ENCODE measurements at places on chromosomes 2 and 18.
A peak's percentile ranks its signal among the peaks of the same experiment; 100 is the strongest.

GRCh38 chr2:27071277-27071989 is at the start of gene OST4:
Gene OST4, minus strand, starts transcription at chr2:27071654.
- peak; percentile 91 for DNase-seq

- DNase-seq = no peak
Measured at GRCh38 chr18:9992300-9992972, 78.6 kb downstream of the VAPA start.

- DNase-seq = no peak
Measured at GRCh38 chr2:2779727-2780126, 448.7 kb upstream of the MYT1L start.

DNA sequence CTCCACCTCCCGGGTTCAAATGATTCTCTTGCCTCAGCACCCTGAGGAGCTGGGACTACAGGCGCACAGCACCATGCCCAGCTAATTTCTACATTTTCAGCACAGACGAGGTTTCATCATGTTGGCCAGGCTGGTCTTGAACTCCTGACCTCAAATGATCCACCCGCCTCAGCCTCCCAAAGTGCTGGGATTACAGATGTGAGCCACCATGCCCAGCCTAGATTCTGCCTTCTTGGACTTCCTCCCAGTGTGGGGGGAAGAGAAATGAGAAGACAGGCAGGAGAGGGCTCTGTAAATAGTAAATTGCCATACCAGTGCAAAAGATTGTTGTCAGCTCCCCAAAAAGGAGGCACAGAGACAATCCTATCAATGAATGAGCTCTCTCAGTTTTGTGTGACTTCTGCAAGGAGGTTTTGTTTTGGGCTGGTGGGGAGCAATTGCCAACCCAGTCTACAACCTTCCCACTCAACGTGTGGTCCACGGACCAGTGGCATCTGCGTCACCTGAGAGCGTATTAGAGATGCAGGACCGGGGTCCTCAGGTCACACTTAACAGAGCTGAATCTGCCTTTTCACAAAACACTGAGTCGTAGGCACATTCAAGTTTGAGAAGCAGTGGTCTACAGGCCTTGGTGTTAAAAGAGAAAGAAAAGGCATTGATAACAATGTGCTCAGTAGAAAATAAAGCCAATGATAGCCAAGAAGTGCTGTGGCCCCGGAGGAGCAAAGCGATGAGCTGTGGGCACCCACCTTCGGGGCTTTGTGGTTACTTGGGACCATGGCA is 78.1 kb downstream of the MYCN start:
- no peak for DNase-seq

- DNase-seq = no peak
Measured at GRCh38 chr2:197215748-197216360, 94.7 kb downstream of the ANKRD44 start.

DNA sequence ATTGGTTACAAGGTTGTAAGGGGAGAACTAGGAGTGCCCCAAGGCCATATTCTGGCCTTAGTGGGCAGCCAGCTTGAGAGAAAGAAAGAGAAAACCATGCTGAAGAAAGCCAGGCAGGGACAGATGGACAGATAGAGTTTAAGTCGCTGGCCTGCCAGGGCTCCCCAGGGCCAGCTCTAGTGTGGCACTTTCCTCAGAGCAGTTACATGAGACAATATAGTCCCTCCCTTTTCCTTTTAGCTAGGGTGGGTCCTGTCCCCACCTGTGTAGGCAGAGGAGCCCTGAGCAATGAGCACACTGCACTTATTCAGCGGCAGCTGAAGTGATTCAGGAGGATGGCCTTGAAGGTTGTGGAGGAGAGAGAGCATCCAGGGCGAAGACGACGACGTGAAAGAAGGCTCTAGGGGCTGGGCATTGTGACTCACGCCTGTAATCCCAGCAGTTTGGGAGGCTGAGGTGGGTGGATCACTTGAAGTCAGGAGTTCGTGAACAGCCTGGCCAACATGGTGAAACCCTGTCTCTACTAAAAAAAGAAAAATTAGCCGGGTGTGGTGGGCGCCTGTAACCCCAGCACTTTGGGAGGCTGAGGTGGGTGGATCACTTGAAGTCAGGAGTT is 152.0 kb upstream of the SLC1A4 start:
- no peak for DNase-seq

DNA sequence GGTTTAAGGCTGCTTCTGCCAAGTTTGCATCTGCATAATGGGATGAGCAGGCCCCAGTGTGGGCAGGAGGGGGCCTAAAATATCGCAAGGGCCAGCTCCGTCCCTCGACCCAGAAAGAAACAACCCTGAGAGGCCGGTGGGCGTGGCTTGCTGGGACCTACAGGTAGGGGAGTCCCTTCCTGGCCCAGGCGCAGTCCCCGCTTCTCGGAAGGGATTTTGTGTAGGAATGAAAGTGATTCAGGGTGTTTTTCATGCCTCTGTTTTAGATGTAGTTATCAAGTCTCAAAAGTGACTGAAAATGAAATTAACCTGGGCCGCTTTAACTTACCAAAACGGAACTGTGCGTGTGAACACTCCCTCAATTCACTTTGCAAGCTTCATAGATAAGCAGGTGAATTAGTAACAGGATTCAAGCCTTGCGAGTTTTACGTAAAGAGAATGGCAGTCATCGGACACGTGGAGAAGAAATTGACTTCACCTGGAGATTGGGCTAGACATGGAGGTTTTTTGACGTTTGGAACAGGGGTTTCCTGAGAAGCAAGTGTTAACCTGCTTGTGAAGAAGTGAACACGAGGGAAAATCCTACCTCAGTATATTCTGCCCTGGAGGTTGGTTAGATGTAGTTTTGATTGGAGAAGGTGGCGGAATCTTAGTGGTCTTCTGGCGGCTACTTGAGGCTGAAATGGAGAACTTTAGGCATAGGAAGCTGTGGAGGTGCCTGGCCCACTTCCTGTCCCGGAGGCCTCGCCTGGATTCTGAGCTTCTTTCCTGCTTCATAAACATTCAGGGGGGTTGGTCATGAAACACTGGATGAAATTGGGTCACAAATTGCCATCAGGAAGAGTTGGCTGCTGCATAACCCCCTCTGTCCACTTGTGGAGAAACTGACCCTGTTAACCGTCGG is 1.7 kb downstream of the NCK2 start:
- peak; percentile 87 for DNase-seq

- DNase-seq = no peak
Measured at GRCh38 chr2:109155553-109156451, 26.8 kb downstream of the SH3RF3 start.

- DNase-seq = no peak
Measured at GRCh38 chr2:46485002-46485401, 5.6 kb downstream of the TMEM247 start.

DNA sequence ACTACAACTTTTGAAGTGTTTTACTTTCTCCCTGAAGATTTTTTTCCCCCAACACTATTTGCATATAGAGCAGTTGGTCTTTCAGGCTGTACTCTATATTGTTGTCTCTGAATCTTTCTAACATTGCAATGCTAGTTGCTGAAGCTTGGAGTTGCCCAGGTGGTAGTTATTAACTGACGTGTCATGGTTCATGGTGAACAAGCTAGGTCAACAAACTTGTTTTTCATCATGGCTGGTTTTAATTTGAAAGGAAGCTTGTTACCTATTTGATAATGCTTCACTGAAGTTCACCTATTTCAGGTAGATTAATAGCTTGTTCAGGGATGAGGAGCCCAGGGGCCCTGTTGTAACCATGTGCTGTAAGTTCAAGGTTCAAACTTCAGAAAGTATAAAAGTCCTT is 158.8 kb upstream of the ZEB2 start:
- DNase-seq = no peak

DNA sequence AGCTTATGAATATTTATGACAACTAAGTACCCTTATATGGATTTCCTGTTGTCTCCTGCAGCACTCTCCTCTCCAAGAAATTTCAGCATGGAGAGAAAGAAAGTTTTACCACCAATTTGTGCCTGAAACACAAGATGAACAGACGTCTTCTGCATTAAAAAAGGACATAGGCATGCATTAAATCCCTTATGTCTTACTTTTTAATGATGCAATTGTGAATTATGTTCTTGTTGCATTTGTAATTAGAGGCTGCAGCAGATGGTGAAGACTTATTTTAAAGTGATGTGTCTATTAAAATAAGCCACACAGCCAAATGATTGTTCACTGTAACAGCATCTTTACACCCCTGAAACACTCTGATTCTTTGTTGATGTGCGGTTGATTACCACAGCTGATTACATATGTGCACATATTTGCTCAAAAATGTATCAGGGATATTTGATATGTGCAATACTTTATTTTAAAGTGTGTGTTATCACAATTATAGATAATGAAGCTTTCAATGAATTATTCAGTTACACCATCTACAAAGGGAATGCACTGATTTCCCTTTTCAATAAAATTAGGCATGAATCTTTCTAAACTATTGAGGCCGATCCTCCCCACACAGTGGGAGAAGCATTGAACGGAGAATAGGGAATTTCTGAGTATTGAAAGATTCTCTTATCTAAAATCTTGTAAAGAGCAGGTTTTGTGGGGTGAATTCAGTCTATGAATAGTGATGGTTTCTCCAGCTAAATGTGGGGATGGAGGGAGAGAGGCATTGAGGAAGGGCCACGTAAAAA is 585.1 kb downstream of the SLC4A3 start:
- no peak for DNase-seq

DNA sequence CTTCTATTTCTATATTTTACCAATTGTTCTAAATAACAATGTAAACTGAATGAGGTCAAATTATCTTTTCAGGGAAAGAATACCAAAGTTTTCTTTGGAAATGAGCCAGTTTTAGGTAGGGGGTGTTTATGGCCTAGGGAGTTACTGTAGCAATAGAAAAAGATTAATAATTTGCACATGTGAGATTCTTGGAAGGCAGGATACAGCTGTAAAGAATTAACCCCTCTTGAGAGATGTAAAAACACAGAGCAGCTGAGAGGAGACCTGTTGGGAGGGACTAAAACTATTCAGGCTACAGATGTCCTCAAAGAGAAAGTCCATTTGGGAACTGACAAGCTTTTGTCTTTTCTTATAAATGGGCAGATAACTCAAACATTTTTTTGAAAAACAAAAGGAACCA is 182.2 kb downstream of the FIGN start:
- no peak for DNase-seq

DNA sequence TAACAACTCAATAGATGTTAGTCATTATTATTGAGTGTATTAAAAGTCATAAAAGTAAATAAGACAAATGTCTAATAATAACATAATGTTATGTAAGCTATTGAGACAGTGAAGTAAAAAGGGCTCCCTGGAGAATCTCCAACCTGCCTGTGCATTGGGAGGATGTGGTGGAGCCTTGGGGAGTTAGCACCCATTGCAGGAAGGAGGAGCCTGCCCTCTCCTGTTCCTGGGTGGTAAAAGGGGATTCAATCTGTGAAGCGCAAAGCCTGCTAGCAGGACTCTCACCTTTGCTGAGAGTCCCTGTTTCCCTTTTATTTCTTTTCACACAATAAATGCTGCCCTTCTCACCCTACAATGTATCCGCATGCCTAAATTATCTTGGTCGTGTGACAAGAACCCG is 206.1 kb downstream of the RAB3GAP1 start:
- DNase-seq = no peak

- no peak for DNase-seq
Measured at GRCh38 chr18:34153711-34154110, 71.0 kb downstream of the NOL4 start.

- DNase-seq = no peak
Measured at GRCh38 chr18:32930695-32931301, 158.0 kb upstream of the KLHL14 start.

GRCh38 chr2:148615381-148615841 is 29.1 kb upstream of the EPC2 start:
- no peak for DNase-seq

GRCh38 chr2:23399674-23400261 is 14.8 kb downstream of the KLHL29 start:
- no peak for DNase-seq

GRCh38 chr2:100610381-100610831 is 47.6 kb downstream of the PDCL3 start:
- DNase-seq = peak; percentile 74

DNA sequence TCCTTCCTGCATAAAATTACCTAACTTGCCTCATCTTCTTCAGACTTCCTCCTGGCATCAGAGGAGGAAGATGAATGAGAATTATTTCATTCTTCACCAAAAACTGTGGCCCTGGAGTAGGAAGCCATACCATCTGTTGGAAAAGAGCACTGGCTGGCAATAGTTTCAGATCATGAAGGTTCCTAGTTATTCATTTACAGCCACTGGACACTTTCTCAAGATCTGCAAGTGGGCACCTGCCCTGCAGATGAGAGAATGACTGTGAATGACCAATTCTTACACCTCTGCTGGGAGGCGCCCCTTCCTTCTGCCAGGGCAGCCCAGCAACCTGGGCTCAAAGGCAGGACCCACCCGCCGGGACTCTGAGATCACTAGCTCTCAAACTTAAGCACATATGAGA is 13.0 kb downstream of the DIPK1C start:
- no peak for DNase-seq

GRCh38 chr2:71876542-71877451 is 270.9 kb downstream of the CYP26B1 start:
- DNase-seq = no peak

- DNase-seq = no peak
Measured at GRCh38 chr2:173323371-173323770, 31.3 kb upstream of the CDCA7 start.

- DNase-seq = no peak
Measured at GRCh38 chr2:19203866-19204265, 154.6 kb downstream of the OSR1 start.

DNA sequence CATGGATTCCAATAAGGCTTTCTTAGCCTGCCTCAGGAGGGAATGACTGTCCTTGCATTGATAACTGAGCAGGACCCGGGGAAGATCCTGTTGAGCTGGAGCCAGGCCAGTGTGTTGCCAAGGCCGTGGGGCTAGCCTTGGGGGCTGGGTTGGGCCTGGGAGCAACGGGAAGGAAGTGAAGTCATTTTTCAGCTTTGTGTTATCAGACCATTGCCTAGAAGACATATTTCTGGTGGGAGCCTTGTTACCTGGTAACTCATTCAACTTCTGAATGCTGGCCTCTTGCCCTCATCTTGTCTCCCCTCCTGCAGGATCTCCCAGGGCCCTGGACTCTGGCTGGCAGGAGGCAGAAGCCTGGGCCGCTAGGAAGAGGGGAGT is 92.7 kb upstream of the MGAT5 start:
- no peak for DNase-seq

DNA sequence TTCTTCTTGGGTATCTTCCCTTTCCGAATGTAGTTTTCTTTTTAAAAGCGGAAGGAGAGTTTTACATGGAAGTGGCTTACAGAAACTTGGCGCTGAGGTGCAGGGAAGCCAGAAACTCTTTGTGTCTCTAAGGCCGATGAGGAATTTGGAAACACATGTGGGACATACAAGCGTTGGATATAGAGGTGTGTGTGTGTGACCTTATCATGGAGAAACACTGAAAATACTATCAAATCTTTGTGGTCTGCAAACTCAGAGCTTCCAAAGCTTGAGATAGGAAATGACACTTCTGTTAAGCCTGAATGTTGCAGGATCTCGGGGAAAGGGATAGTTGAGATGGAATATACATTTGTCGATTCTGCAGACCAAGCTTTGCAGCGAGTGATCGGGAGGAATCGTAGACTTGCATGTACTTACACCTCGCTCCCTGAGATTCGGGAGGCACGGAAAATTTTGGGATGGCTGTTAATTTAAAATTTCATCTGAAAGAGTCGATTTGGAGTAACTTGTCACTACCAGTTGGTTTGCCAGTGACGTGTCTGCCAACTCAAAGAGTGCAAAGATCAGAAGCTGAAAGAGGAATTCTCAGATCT is 1.0 kb downstream of the NAB1 start:
- no peak for DNase-seq
